ENCODE measurements at places on chromosomes 3 and 15.

- no peak for DNase-seq
Measured at GRCh38 chr15:92616621-92617548, 38.7 kb downstream of the FAM174B start.

DNA sequence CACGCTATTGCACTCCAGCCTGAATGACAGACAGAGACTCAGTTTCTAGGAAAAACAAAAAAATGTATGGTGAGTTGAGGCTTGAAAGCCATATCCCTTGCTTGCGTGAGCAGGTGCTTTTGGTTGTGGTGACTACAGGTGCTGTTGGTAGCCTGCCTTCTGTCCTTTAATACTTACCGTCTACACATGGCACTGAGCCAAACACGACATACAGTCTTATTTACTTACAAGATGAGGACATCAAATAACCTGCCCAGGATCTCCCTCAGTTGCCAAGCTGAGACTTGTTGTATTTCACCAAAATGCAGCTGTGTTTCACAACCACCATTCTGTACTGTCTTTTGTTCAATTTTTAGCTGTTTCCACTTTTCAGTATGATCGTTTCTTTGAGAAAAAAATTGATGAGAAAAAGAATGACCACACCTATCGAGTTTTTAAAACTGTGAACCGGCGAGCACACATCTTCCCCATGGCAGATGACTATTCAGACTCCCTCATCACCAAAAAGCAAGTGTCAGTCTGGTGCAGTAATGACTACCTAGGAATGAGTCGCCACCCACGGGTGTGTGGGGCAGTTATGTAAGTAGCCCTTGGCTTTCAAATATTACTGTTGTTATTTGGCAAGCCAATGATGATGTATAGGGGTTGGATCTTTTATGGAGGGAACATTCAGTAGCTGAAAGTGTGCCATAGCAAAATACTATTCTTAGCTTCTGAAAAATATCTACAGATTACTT, 6.5 kb downstream of the ALAS1 start:
- no peak for DNase-seq

DNA sequence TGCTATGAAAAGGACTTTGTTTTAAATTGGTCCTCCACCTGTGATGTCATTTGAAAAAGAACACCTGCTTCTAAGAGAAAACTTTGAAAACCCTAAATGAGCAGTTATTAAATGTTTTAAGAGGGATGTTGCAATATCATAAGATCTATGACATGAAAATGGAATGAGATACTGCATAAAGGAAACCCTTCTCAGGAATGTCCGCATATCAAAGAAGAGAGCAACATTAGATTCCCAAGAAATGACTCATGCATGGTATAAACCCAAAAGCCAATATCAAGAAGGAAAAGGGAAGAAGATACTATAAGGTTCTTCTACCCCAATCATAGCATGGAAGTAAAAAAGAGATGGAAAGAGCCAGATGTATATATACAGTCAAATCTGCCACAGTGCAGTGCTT, 627.5 kb upstream of the LMCD1 start:
- no peak for DNase-seq

- DNase-seq, result no peak
Measured at GRCh38 chr3:15809313-15809712, 11.5 kb upstream of the ANKRD28 start.

GRCh38 chr15:81043281-81043934, 42.7 kb downstream of the TLNRD1 start:
- DNase-seq, result no peak

DNA sequence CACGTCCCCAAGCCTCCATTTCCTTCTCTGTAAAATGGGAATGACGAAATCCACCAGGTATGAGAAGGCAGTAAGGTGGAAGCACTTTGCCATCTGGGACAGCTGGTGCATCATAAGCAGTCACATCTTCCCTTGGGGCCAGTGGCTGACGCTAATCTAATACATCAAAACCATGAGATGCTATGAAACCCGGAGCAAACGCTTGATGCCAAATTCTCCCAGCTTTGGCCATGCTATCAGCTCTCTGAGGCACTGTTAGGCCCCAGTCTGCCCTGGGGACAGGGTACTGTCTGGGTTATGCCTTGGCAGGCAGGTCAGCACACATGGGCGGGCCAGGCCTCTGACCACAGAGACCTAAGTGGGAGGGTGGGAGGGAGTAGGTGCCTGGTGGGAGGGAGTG, 66.1 kb downstream of the ADAMTS17 start:
- DNase-seq, result no peak

- DNase-seq, result no peak
Measured at GRCh38 chr3:124178531-124178930, 186.6 kb upstream of the ROPN1 start.

DNA sequence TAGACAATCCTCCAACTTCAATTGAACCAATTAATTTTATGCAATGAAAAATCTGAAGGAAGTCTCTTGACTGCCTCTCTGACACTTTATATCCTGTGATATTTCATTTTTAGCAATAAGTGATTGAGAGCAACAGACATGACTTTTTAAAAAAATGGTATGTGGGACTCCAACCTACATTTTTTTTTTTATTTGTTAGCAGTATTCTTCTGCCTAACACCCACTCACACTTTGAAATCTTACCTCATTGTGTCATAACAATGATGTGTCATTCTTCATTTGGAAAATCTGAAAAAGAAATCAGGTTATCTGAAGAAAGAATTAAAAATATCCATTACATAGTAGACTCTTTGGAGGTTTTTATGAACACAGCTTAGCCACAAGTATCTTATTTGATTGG, 541.3 kb upstream of the KCNMB2 start:
- no peak for DNase-seq

DNA sequence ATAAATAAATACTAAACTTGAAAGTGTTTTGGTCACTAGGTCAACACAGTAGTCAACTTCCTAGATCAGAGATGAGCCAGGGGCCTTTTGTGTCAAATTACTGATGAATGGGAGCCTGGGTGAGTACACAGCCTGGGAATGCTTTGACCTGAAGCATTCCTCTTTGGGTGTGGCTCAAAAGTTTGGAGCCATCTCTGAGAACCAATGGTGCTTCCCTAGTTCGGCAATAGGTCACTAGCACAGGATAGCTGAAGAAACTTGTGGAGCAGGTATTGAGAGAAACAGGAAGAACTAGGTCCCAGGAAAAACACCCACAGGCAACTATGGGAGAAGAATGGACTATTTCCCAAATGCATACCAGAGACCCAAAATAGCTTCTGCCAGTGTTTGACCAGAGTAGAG, 56.6 kb upstream of the PLXND1 start:
- no peak for DNase-seq

DNA sequence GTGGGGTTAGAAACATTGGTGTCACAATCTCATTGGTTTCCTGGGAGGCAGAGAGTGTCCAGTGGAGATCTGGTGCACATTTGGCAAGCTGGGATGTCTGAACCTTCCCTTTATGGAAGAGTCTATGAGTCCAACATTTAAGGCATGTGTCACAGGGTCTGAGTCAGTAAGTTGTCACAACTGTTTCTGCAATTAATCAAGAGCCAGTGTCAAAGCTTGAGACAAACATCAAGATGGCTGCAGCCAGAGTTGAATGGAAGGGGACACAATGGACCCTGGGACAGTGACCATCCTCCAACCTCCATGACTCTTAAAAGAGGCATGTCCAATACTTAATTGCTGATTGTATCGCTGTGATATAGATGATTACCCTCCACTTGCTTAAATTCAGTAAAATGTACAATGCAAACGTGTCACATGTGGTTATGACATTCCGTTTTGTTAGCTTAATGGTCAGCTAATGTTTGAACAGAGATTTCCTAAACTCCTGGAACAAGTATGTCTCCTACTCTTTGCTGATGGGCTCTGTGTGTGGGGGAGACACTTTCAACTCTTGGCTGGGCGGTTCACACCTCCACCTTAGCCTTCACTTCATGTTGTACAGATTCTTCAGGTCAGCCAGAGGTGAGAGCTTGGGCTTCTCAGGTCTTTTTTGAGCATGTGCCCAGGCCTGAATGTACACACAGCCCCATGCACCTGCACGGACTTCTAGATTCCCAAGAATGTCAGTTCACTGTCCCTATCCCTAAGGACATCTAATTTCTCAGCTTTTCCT, 79.9 kb upstream of the PRR23E start:
- DNase-seq, result no peak

DNA sequence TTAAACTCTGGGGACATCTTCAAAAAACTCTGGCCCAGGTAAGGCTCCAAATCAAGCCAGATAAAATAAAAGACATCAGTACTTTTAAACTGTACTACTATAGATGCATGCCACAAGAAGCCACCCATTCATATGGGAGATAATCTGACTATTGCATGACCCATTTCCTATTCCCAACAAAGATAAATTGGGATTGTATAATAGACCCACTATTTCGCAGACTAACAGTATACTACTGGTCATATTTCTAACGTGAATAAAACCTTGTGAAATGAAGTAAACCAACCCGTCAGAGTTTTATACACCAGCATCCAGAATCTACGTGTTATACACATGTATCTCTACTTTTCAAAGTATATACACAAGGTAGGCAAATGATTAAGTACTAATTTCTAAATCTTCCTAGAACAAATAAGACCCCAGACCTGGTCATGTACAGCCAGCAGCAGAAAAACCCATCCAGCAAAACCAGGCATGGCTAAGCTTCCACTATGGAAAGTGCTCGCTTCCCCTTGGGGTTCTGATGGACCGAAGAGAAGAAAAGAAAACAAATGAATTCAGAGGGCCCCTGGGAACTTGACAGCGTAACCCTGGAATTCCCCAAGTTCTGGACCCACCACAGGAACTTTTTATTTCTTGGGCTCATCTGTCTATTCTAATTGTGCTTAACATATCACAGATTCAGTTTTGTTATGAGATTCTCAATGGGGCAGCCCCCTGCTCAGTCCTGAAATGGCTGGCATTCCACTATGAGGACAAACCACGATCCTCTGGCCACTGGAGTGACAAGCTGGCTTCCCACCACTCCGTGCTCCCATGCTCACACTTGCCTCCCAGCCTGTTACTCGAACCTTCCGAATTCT, 69.1 kb downstream of the MB21D2 start:
- no peak for DNase-seq

- no peak for DNase-seq
Measured at GRCh38 chr3:11379824-11380701, 107.9 kb downstream of the ATG7 start.

- DNase-seq, result no peak
Measured at GRCh38 chr3:53803124-53803815, 42.9 kb downstream of the CHDH start.

DNA sequence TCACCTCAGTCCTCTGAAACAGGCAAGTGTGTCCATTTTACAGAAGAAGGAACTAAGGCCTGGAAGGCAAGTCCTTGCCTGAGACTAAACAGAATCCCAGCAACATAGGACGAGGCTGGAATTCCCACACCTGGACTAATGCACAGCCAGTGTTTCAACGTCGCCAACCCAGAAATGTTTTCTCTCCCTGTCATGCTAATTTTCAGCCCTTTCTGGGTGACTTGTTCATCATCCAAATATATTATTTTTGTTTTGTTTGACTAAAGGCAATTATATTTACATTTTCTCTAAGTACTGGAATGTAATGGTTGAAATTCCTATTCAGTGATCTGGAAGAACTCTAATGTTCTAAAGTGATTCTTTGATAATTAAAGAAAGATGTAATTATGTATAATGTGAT, 51.8 kb downstream of the BTD start:
- no peak for DNase-seq

- DNase-seq, result no peak
Measured at GRCh38 chr3:148992027-148992634, 791 bp downstream of the GYG1 start.
